Cerebellar nuclear complex (tissue), 1 donor: ENCODE measurements at places on chromosomes 5 and 9.

DNA sequence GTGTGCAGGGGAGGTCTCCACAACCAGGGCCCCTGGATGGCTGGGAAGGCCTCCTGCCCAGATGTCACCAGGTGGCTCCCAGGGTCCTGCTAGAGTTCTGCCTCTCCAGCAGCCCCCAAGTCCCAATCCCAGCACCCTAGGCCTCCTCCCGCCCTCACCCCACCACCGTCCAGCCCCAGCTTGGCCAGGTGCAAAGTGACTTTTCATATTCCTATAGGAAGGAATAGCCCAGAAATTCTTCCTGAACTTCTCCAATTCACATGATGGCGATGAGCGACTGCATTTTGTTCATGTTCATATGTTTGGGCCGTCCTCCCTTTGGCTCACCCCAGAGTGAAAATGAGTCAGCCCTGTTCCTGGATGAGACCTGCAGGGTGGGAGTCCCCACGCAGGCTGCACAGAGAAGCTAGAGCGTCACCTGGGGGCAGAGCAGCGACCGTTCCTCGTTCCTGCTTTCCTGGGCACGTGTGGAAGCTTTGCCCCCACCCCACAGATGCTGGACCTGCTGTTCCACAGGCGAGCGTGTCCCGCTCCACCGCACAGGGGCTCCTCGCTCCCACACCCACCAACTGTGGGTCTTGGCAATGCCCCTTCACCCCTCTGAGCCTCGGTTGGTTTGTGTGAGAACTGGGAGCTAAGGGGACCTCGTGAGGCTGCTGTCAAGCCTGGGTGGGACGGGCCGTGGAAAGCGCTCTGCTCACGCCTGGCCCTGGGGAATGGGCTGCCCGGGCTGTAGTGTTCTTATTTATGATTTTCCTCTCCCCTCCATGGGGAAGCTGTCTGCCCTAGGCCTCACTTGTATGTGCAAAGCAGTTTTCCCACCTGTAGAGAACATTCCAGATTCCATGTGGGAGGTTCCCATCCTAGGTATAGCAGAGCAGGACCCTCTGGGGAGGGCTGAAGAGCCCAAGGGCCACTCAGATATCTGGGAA lies 6.9 kb downstream of the MRPS2 start:
- no peak for DNase-seq

DNA sequence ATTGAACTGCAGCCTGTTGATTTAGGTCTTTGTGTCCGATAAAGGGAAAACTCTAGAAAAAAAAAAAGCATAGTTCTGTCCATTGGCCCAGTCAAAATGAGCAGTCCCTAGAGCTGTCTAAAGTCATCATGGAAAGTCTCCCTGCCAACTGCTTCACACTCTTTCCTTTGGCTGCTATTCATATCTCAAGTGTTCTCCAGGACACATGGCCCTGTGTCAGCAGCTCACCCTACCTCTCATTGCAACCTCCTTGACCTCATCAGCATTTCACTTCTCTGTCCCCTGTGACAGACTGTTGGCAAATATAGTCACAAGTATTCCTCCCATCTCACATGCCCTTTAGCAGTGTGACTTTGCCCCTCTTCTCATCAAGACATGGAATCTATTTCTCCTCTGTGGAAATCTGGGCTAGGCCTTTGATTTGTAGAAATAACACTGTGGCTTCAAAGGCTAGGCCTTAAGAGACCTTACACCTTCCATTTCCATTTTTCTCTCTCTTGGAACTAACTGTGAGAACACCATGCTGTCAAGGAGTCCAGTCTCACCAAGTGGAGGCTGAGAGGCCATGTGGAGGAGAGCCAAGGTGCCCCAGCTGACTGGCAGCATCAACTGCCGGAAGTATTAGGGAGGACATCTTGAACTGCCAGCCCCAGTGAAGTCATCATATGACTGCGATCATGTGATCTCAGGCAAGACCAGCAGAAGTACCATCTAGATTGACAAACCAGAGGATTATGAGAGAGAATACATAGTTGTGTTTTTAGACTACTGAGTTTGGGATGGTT lies 149.4 kb upstream of the TARS1 start:
- DNase-seq: no peak

DNA sequence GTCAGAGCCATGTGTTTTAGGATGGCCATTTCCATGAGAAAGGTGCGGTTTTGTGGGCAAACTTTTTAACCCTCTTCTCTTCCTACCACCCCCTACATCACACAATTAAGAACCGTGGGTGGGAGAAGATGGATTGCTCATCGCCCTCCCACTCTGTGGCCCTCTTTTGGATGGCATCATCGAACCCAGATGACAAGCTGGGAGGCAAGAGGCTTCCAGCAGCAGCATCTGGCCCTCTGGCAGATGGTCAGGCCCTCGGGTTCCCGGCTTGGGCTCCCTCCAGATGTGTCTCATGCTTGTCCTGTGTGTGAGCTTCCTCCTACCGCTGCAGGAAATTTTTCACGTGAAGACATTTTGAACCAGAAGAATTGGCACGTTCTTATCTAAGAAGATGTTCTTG lies 199.9 kb downstream of the EBF1 start:
- DNase-seq: no peak

DNA sequence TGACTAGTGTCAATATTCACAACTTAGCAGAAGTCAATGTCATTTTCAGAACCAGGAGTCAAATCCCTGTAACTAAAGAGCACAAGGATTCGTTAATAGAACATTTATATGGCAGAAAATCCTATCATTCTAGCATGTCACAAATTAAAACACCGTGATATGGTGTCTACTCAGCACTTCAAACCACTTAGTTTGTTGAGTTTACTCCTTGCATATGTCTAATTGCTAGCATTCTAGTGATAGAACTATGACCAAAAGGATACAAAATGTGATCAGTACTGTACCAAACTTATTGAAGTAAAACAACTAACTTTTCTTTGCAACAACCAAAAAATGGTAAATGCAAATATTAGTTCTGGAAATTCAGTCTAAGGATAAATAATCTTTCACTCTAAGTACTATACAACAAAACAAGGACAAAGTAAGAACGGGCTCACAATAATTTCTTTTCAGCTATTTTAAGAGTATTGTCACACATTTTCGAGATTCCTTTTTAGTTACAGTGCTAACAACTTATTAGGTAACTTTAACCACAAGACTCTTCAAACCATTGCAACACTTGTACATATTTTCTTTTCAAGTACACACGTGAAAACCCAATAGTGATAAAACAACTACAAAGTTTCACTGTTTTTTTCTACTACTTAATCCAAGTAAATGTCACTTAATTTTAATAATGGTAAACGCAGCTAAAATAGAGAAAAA lies 845.2 kb upstream of the CDH10 start:
- DNase-seq: no peak
